Activated T-cell treated with anti-CD3 and anti-CD28 coated beads, Interleukin-2, amount 50 U/mL, for 4 hours (primary cell): ENCODE measurements at places on chromosomes 2 and 18. TPM values are rescaled to one million over a fixed set of nuclear protein-coding genes. Genes with fewer than 3 reads are reported as not detected.
A peak's percentile ranks its signal among the peaks of the same experiment; 100 is the strongest.

GPR45 gene
- not detected for total RNA-seq

MRO gene
- total RNA-seq = not detected

AGXT gene
- total RNA-seq = 0.34 TPM

SNTG2 gene
- total RNA-seq = 0.22 TPM

COLEC11 gene
- total RNA-seq = 0.43 TPM

GRB14 gene
- total RNA-seq = not detected

GLB1L gene
- 3.2 TPM for total RNA-seq

GRCh38 chr18:78860117-78860516 lies 119.5 kb upstream of the SALL3 start:
- DNase-seq = no peak

DNA sequence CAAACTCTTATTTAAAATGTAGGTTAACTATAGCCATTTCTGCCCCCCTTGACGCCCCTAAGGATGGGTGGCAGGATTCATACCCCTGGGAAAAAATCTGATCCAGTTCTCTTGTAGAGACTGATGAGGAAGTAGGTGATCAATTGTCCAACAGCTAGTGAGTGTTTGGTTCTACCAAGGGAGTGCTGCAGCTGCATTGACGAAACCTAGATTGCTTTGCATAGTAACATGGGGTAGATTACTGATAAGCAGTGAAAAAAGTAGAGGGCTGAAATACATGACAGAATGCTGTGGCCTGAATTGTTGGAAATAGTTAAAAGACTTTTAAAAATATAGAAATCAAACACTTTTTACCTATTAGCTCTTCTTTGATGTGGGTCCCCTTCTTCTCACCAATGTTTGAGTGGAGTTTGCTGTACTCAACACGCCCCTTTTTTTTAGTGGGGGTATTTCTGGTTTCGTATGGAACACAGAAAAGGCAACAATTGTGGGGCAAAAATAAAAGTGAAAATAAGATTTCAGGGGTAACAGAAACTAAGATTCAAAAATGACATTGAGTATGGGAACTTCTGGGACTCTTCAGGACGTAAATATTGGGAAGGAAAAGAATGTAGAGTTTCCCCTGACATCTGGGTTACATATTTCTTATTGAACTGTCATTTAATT lies 66.2 kb downstream of the MAIP1 start:
- DNase-seq = no peak

DNA sequence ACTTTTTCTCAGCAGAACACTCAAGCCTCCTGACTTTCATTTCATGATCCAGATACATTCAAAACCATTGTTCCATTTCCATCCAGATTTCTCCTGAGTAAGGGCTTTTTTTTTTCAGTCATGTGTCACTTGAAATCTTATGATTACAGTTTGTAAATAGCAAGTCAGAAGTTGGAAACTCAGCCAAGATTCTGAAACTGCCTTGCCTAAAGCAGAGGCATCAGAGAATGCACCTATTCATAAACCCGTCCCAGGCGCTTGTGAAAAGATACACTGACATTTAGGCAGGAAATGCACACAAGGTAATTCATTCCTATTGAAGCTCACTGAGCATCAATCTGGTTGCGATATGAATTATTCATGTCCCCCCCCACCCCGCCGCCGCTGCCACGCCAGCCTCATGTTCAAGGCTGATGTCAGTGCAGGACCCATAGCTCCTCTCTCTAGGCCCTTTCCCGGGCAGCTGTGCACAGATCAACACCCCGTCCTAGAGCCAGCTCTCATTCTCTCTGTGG lies 30.4 kb upstream of the MGAT4A start:
- peak; percentile 75 for DNase-seq

- no peak for DNase-seq
Observed at GRCh38 chr2:148814143-148814859, 60.7 kb upstream of the KIF5C start.

GRCh38 chr2:42566025-42566424 lies 2.4 kb upstream of the MTA3 start:
- no peak for DNase-seq

GRCh38 chr2:79619976-79620375 lies 107.1 kb downstream of the CTNNA2 start:
- DNase-seq = no peak

DNA sequence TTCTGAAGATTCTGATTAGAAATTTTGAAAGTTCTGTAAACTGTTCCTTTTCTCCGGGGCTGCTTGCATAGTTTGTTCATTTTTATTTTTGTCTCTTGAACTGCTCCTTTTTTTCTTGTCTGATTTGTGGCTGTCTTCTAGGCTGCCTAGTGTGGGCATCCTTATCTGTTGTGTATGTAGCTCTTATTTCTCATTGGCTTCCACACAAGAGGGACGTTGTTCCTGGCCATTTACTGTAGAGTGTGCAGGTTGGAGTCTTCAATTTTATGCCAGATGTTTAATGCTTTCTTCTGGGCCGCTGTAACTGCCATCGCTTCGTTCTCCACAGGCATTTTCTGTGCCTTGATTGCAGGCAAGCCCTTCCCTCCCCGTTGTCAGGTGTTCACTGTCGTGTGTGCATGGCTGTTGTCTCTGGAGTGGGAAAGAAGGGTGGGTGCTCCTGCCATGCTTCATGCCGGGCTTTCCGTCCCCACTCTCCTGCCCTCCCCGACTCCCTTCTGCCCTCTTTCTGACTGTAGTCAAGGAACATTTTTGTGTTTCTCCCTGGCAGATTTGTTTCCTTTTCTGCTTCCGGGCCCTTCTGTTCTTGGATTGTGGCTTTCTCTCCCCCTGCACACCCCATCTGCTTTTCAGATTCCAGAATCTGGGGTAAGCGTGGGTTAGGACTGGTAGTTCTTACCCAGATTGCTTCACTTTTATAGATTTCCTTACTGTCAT lies 15.5 kb downstream of the CEP192 start:
- DNase-seq = no peak

- no peak for DNase-seq
Observed at GRCh38 chr2:225006730-225007129, 35.5 kb downstream of the DOCK10 start.

DNA sequence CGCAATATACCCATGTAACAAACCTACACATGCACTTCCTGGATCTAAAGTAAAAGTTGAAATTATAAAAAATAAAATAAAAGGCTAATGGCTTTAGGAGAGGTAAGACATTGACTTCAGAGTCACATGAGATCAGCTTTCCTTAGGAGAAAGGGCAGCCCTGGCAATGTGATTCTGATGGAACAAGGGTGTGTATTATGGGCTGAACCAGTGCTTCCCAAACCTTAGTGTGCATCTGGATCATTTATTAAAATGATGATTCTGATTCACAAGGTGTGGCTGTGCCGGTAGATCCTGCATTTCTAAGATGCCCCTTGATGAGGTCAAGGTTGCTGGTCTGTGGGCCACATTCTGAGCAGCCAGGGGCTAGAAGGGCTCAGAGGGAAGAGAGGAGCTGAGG lies 42.6 kb downstream of the LAMA3 start:
- DNase-seq = no peak

DNA sequence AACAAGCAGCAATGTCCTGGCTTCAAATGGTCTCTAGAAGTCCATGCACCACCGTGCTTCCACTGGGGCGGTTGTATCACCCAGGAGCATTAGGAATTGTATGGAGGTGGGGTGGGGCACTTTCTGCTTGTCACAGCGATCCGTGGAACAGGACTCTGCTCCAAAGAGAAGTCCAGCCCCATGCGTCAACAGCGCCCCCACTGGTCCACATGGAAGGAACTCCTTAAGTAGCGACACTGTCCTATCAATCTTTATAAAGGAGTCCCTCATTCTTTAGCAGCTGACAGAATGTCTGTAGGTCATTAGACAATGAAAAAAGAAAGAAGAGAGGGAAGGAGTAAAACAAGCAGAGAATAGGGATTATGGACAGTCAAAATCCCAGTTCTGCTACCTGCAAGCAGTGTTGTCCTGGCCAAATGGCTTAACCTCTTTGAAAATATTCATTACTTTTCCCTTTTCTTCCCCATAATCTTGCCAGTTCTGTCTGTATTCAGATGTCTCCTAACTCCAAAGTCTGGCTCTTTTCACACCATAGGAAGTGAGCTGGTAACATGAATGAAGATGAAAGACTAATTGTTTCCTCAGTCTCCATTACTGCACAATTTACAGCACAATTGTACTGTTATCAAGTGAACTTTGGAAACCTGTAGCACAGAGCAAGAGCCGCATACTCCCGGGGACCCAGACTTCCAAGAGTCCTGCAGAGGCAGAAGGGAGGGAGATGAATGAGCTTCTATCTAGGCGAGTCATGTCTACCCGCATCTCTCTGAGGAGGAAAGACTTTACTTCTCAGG lies 9.9 kb downstream of the NFE2L2 start:
- DNase-seq = no peak

DNA sequence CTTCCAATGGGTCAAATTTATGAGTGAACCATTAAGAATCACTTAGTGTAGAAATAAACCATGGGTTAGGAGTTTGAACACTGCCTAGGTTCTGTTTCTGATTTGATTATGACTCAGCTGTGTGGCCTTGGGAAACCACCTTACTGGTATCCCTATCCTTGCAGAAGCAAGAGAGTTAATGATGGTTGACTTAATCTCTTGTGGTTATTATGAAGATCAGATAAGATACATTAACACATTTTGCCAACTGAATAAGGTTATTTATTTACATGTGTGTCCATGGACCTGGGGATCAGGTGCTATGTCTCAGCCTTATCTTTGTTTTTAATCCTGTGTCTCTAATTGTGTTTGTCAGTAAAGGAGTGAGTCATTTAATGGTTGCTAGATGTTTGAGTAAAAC lies 5.4 kb upstream of the KCNJ13 start:
- no peak for DNase-seq

GRCh38 chr2:3703757-3704355 lies 481 bp downstream of the DCDC2C start:
- DNase-seq = no peak

DNA sequence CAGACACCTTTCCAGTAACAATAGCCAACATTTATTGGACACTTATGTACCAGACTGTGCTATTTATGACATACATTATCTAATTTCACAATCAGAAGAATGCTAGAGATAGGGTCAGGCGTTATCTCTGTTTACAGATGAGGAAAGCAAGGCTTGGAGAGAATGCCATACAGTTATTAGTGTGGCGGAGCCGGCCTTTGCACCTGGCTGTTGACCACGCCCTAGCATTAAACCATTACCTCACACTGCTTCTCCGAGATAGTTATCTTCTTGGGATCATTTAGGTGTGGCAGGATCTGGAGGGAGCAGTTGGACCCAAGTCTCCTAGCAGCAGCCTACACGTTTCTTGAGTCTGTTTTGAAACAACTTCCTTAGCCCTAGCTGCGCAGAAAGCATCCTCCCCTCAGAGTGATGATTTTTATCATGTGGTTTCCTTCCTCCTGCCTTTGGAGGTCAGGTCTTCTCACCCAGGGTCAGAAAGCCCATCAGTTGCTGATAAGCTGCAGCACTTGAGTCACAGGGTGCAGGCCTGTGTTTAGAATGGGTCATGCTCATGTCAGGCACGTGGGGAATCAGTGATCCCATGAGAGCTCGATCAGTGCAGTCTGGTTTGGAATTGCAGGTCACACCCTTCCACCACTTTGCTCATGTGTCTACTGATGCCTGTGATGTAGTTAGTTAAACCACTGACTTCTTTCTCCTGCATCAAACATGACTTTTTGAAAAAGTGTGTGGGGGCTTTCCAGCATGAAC lies 118.2 kb downstream of the SPTBN1 start:
- DNase-seq = peak; percentile 60

GRCh38 chr2:38626326-38627035 lies 23.8 kb upstream of the HNRNPLL start:
- no peak for DNase-seq

DNA sequence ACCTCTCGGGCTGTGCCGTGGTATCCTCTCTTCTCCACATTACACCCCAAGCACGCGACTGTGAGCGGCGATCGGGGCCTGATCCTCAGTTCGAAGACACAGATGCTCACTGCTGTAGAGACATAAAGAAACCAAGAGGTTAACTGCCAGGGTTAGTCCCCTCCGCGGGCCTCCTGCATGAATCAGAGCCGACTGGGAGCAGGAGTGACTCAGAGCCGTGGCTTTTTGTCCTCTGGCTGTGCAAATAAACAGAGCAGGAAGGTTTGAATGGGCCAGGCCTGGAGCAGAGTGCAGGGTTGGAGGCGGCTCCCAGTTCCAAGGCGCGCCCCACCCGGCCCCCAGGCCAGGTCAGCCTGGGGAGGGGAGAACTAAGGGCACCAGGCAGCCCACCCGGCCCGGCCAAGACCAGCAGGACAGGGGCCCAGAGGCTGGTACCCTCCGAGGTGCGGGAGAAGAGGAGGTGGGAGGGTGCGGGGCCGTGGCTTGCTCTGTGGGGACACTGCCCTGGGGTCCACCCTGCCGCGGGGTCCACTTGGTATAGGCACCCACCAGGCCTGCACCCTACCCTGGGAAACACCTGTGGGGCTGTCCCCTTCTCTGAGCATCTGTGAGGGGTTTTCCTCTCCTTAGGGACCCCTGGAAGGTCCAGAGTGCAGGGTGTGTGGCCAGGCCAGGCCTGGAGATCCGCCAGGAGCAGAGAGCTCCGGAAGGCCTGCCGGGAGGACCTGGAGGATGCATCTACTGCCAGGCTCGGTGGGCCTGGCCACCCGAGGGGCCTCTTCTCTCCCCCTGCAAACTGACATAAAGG lies 16.5 kb downstream of the TWIST2 start:
- DNase-seq = no peak

DNA sequence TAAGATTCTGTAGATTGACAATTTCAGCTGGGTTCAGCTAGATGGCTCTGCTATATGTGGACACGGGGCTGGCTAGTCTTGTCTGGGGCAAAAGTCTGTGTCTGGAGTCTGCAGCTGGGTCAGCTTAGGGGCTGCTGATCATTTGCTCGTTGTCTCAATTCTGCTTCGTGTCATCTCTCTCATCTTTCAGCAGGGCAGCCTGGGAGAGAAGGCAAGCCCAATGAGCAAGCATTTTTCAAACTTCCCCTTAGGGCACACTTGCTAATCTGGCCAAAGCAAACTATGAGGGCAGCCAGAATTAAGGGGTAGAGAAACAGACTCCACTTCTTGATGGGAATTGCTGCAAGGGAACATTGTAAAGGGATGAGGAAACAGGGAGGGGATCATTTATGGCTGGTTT lies 462.6 kb downstream of the SLC4A3 start:
- no peak for DNase-seq

GRCh38 chr2:161384864-161385263 lies 31.2 kb upstream of the TBR1 start:
- DNase-seq = no peak

GRCh38 chr2:23700627-23701026 lies 226.3 kb downstream of the ATAD2B start:
- DNase-seq = no peak

- DNase-seq = no peak
Observed at GRCh38 chr2:62505109-62505749, 766 bp downstream of the TMEM17 start.

- no peak for DNase-seq
Observed at GRCh38 chr2:182540252-182540651, 113.4 kb upstream of the PDE1A start.

- DNase-seq = no peak
Observed at GRCh38 chr2:146388757-146389156, 1456.1 kb upstream of the ACVR2A start.

- no peak for DNase-seq
Observed at GRCh38 chr2:8669157-8669817, 12.6 kb upstream of the ID2 start.
